Neural crest cell (in vitro differentiated cells): ENCODE measurements at places on chromosomes 3 and 15.

- DNase-seq, result no peak
Observed at GRCh38 chr3:55426486-55426885, 60.6 kb downstream of the WNT5A start.

GRCh38 chr15:56920367-56920627, 1.9 kb downstream of the TCF12 start:
- no peak for DNase-seq

GRCh38 chr3:13099707-13100106, 26.5 kb upstream of the IQSEC1 start:
- no peak for DNase-seq

DNA sequence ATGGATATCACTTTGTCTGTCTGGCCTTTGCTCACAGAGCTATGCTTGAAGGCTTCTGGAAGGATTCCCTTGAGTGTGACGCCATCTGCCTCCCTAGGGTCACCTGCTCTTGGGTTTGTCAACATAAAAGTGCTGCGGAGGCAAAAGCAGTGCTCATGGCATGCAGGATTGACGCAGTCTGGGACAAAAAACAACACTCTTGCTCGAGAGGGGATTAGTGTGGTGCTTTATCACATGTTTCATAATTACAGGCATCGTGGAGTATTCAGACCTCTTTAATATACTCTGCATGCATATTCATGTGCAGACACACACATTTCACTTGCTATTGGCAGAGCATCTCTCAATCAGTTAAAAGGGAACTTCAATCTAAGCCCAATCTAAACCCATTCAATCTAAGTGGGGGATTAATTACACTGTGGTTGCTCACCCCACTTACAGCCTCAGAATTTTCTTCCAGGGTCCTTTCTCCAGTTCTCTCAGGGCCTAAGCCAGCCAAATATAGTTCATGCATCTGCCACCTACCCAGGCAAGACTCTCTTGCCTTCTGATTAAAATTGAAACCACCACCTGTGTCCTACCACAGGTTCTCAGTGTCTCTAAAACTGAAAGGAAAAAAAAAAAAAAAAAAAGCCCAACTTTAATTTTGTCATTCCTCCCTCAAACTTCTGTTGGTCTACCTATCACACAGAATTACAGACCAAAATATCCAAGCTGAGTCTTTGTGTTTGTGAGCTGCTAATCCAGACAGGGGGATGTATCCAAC, 75.6 kb downstream of the BFSP2 start:
- no peak for DNase-seq

DNA sequence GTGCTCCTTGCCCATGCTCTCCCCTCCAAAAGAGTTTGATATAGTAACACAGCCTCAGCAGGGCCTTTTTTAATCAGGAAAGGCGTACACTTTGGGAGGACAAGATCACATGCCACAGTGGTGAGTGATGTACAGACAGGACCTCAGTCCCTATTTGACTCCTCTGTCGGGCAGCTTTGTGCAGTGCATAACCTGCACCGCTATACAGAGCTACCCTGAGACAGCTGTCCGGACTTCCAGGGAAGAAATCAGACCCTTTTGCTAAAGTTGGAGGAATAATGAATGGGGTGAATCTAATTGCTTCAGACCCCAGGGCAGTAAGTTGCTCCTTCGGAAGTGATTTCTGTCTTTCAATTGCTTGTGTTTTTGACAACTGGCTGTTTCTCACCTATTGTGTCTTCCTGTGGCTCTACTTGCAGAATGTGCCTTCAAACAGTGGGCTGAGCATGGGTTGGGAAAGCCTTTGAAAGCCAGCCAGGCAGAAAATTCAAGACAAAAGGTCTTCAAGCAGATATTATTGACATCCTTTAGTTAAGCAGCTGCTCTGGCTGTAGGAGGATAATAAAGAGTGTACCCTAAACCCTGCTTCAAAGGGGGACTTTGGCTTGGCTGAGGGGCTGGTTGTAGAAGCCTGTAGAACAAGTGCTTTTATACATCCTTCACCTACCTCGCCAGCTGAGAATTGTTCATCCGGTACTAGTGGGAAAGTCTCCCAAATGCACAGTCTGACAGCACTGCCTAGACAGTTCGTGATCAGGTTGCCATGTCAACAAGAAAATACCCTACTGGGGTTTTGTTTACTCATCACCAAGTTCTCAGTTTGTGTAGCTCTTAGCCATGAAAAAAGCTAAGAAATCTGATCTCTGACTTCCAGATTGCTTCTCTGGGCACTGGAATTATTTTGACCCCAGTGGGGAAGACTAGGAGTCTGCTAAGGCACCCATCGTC, 35.1 kb downstream of the SNTN start:
- peak; percentile 5 for DNase-seq

GRCh38 chr3:5115506-5116162, 6.5 kb upstream of the ARL8B start:
- no peak for DNase-seq

DNA sequence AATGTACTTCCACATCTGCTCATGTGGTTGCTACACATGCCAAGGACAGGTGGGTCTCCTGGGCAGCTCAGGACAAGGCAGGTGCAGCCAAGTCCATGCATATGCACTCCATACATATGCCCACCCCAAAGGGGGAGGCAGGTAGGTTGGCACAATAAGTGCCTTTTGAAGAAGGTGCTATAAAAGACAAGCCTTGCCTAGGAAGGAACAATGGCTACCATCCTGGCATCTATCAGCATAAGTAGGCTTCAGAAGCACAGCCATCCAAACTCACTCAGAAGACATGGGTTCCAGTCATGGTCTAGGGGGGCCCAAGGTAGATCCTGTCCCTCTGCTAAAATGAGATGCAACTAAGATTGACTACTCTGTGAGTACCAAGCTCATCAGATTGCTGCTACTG, 34.6 kb downstream of the NBEAL2 start:
- DNase-seq, result no peak

DNA sequence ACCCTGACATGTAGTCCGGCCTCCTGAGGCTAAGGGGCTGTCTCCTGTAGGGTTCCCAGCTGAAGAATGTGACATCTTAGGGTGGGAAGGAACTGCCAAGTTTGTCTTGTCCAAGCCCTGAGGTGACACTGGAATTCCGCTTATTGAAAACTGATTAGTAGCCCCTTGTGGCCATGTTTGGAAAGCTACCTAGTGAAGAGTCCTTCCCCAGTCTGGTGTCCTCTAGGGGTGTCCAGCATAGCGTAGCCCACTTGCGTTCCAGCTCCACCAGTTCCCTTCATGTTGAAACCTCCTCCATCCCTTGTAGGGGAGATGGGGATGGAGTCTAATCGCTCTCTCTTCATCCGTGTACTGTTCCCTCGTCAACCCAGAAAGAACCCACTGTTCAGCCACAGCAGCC, 79.5 kb downstream of the CHDH start:
- DNase-seq, result no peak

- no peak for DNase-seq
Observed at GRCh38 chr3:8579096-8579495, 65.5 kb downstream of the SSUH2 start.

DNA sequence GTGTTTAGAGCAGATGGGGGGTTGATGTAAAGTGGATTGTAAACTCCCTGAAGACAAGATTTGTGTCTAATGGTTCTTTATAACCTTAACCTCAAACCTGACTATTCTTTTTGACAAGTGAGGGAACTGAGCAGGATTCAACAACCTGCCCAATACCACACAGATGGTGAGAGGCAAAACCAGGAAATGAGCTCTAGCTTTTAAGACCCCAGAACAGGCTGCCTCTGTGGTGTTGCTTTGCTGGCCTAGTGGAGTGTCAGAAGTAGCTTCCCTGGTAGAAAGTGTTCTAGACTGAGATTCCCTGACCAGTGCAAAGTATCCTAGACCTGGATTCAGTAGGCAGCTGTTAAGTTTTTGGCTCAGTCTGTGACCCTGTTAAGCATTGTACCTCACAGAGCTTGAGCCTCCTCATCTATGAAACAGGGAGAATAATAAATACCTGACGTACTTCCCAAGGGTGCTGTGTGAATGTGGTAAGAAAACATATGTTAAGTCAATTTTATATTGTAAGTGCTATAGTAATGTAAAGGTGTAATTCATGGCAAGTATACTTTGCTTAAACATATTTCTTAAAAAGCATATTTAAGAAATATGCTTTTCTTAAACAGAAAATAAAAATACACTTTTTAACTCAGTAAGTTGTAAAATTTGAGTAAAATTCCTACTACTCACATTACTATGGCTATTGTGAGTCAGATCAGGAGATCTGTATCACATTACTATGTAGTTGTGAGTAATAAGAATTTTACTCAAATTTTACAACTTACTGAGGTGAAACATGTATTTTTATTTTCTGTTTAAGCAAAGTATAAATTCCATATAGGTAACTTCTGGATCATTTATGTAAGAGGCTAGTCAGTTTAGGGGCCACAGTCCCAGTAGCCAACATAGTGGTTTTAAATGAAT, 8.8 kb downstream of the GPR87 start:
- no peak for DNase-seq

DNA sequence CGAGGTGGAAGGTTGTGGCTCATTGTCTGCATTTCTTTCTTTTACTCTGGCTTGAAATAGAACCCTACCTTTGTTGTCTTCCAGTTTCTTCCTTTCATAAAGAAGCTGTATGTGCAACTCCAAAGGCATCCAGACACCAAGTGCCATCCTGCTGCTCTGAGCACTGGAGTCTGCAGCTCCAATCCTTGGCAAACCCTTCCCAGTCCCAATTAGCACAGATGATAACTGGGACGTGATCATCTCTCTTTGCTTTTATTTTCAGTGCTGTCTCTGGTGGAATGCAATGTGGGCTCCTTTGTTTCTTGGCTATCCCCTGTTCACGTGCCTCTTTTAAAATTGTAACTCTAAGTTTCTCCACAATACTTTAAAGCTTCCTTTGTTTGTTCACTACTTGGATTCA, 140.9 kb downstream of the AQP9 start:
- DNase-seq, result no peak

DNA sequence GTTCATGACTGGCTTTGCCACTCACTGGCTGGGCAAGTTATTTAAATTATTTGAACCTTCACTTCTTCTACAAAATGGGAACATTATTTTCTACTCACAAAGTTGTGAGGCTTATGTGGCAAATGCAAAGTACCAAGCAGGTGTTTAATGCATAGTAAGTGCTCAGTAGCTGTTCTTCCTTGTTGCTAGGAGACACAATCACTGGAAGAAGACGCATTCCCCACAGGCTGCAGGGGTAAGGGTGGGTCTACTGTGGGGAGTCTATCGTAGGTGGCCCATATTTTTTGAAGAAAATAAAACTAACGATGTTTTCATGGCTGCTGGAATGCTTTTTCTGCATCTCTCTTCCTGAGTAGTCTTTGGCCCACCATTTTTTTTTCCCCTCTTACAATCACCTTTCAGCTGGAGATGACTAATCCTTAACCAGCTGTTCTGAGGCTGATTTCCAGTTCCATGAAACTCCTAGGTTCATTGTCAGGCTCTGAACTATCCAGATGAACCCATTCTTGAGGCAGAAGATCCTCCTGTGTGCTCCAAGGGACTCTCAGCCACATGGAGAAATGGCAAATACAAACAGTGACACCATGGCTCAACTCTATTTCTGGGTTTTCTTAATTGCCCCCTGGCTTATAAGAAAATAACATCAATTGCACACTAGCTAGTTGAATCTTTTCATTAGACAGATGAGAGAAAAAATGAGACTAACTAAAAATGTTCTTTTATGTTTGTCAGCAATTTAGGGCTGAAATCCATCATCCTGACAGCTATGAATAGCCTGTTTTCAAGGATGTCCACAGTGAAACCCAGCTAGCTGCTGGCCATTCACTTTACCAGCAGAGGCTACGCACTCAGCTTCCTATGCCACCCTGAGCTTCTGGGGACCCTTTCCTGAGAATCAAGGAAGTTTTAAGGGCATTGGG, 108.3 kb upstream of the ETV5 start:
- no peak for DNase-seq

DNA sequence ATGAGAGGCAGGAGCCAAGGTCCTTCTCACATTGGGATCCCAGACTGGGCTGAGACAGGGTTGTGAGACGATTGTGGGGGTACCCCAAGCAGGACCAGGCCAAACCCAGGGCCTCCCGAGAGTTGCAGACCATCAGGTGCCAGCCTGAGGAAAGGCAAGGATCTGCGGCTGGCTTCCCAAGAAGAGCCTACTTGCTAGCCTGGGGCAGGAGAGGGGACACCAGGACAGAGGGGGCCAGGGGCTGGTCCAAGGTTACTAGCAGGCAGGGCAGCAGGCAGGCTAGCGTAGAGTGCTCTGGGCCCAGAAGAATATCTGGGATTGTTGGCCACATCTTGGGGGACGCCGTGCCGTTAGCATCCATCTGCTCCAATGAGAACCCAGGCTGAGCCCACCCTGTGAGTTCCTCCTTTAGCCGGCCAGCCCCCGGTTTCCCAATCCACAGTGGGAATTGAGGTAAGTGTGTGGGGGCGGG, 546 bp downstream of the CISH start:
- no peak for DNase-seq

GRCh38 chr3:15356176-15356575, 23.8 kb upstream of the SH3BP5 start:
- no peak for DNase-seq

- DNase-seq, result no peak
Observed at GRCh38 chr3:152554980-152555379, 280.0 kb upstream of the P2RY1 start.

DNA sequence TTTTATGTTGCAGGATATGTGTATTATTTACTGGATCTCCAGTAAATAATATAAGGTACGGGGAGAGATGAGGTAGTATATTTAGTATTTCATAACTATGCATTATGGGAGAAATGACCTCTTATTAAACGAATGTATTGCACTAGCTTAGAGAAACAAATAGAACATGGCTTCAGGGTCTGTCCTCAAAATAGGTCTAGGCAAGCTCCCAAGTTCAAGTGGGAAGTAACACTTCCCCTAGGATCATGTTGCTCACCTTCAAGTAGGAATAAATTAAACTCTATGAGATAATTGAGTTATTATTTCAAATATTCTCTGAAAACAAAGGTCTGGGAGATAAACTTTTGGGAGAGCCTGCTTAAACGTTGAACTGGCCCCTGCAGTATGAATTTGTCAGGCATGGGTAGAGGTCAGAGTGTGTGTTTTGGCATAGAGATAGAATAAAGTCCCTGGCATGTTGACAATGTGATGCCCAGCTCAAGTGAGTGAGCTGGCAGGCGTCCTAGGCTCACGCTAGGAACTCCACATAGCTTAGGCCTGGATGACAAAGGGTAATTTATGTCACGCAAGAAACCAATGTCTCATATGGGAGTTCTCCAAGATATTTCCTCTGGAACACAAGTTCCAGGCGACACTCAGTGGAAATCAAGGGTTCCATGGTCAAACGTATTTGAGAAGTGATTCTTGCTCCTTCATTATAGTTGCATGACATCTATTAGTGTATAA, 236.8 kb downstream of the CACNA2D3 start:
- no peak for DNase-seq

- DNase-seq, result no peak
Observed at GRCh38 chr3:52650439-52650838, 35.3 kb downstream of the PBRM1 start.

GRCh38 chr3:5929027-5929426, 741.5 kb downstream of the EDEM1 start:
- DNase-seq, result no peak

DNA sequence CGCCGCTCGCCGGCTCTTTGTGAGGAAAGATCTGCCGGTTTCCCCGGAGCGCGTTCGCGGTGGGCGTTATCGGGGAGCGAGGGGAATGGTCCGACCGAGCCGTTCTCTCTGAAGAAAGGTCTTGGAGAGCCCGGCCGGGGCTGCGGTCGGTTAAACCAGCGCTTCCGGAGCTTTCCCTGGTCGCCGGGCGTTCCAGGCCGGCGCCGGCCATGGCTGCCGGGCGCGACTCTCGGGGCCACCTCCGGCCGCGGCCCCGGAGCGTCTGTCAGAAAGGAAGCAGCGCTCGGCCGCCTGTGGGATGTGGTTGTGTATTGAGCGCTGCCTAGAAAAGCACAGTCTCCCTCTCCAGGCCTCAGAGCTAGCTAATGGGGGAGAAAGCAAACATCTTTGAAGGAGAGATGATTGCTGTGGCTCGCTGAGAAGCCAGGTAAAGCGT, 731 bp downstream of the FYTTD1 start:
- DNase-seq, result peak; percentile 46
